ENCODE measurements at places on chromosomes 7 and 10. TPM values are rescaled to one million over a fixed set of nuclear protein-coding genes. Genes with fewer than 3 reads are reported as not detected.

ASIC3 gene
- total RNA-seq, result 0.14 TPM

STOX1 gene
- 0.14 TPM for total RNA-seq

VWA2 gene
- not detected for total RNA-seq

MMD2 gene
- not detected for total RNA-seq

CDHR1 gene
- under 0.01 TPM for total RNA-seq

Data from smooth muscle cell of bladder (primary cell).